Activated T-cell treated with anti-CD3 and anti-CD28 coated beads for 24 hours (primary cell): ENCODE measurements at places on chromosomes 2 and 18.

DNA sequence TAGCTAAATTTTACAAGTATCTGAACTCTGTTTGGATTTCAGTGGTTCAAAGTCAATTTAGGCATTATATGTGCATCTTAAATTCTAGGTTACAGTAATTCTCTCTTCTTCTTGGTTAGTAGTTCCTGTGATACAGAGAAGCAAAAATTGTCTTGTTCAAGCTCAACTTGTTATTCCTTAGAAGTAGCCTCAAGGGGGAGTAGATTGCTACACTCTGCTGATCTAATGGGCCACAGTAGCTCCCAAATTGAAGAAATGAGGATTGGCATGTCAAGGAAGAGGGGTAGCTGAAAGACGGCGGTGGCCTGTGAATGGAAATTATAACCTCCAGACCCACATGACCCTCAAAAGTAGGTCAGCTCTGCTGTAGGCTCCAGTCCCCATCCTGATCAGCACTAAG is 334.7 kb downstream of the HRH4 start:
- DNase-seq = no peak

GRCh38 chr2:121698318-121698930 is 38.3 kb downstream of the NIFK start:
- no peak for DNase-seq

DNA sequence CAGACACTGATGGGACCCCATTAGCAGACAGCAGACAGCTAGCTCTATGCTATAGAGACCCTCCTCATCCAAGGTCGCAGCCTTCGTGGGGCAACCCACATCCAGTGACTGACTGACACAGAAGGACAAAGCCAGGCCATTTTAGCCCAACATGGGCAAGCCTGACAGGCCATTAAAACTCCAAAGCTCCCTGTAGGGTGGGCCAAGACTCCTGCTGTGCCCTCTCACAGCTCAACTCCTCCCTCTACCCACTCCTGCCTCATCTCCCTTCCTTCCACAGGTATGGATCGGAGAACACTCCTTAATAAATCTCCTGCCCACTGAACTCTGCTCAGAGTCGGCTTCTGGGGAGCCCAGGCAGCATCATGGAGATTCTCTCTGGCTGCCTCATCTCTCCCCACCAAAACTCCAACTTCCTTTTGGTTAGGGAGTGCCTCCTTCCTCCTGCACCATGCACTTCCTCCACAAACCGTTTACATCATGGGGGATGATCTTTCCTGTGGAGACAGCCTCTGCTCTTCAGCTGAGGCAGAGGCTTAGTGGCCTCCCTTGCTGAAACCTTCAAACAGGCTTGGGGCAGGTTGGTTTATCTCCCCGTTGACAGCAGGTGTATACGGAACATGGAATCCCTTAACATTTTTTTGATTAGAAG is 86.5 kb downstream of the ACTR3 start:
- DNase-seq = no peak

DNA sequence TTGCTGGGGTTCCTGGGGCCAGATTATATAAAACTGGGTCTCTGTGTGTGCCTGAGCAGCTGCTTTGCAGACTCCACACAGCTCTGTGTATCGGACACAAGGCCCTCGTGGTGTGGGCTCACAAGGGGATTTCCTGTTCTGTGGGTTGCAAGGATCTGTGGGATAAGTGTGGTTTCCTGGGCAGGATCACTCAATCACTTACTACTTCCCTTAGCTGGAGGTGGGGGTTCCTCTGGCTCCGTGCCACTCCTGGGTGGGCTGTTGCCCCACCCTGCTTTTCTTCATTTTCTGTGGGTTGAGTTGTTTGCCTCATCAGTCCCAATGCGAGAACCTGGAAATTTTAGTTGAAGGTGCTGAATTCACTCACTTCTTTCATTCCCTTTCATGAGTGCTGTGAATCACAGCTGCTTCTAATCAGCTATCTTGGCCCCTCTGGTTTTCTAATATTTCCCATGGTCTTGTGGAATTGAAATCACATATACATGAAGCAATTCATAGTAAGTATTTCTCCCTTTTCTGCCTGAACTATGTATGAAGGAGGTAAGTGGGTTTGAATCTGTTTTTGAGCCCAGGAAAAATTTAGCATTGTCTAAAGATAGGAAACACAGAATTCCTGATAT is 196.3 kb downstream of the DCDC2C start:
- no peak for DNase-seq

GRCh38 chr2:50658883-50659282 is 373.0 kb downstream of the NRXN1 start:
- no peak for DNase-seq

DNA sequence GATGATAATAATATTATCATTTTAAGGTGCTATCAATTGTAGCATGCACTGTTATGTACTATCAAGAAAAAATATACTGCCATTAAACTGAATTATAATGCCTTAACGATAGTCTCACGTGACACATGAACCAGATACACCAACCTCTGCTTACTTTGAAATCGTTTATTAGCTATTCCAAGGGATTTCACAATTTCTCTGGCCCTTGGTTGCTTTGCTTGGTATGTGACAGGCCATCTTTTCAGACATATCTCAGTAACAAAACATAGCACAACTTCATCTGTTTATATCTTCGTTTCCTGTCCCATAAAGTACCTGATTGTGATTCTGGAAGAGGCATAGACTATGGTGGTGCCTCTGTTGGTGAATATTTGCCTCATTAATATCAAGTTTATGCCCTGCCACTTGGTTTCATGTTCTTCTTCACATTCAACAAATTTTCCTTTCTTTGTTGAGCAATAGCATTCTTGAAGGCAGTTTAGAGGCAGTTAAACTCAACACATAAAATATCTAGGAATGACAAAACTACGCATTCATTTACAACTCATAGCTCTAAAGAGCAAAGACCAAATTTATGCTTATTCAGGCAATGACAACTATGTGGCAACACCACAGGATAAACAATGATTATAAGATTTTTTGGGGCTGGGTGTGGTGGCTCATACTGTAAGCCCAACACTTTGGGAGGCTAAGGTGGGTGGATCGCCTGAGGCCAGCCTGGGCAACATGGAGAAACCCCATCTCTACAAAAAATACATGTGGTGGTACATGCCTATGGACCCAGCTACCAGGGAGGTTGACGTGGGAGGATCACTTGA is 84.3 kb downstream of the MCFD2 start:
- DNase-seq = no peak

GRCh38 chr18:54975598-54975997 is 16.3 kb upstream of the CCDC68 start:
- DNase-seq = no peak

DNA sequence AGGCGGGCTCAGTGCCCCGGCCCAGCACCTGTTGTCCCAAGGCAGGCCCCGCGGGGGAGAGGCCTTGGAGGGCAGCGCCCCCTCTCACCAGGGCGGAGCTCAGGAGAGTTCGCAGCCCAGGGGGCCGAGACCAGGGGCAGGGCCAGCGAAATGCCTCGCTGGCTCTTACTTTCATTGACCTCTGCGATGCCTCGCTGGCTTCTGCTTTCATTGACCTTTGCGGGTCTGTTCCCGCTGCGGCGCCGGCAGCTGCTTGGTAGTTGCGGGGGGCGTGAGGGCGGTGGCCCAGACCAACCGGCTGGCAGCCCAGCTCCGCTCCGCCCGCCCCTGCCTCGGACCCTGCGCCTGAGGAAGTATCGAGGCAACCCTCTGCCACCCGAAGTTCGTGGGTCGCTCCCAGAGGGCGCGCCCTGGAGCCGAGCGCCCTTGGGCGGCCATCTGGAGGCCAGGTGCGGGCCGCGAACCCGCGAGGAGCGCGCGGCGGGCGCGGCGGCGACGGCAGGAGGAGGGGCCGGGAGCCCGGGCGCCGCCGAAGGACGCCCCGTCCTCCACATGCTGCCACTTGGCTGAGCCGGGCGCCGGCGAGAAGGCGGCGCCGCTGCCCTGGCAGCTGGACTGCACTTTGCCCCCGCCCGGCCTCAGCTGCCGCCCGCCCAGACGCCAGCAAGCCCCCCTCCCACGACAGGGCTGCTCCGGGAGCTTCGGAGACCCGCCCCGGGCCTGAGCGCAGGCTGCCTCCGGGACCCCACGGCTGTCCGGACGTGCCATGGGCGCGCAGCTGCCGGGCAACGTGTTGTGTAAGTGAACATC is 118.0 kb upstream of the MSTN start:
- DNase-seq = no peak

DNA sequence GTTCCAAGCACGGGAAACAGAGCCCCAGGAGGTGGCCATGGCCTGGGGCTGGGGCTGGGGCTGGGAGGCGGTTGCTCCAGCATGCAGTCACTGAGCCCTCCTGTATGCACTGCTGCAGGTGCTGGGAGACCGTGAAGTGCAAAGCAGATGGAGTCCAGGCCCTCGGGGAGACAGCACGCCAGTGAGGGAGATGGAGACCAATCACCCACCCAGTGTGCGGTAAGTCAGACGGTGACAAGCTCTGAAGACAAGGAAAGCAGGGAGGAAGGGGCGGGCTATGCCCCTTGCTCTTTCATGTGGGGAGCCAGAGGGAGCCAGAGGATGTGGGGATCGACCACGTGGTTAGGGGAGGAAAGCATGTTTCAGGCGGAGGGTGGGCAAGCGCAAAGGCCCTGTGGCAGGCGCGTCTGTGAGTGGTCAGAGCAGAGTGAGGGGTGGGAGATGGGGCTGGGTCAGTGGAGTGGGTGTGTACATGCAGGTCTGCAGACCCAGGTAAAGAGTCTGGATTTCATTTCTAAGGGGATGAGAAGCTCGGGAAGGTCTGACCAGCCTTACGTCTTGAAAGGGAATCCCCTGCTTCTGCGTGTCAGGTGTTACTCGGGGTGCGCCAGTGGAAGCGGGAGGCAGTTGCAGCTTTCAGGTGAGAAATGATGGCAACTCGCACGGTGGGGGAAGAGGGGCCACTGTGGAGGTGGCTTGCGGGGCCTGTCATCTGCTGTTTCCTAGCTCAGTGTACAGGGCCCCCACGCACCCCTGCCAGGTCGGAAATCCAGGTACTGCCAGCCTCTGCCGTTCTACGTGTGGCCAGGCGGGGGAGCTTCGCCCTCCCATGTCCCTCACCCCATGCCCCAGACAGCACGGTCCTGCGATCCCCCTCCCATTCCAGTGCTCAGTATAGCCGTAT is 19.4 kb downstream of the RRM2 start:
- no peak for DNase-seq

- no peak for DNase-seq
Measured at GRCh38 chr18:48775372-48776155, 175.2 kb downstream of the SMAD7 start.

- DNase-seq = no peak
Measured at GRCh38 chr2:31014516-31014915, 123.7 kb downstream of the GALNT14 start.

DNA sequence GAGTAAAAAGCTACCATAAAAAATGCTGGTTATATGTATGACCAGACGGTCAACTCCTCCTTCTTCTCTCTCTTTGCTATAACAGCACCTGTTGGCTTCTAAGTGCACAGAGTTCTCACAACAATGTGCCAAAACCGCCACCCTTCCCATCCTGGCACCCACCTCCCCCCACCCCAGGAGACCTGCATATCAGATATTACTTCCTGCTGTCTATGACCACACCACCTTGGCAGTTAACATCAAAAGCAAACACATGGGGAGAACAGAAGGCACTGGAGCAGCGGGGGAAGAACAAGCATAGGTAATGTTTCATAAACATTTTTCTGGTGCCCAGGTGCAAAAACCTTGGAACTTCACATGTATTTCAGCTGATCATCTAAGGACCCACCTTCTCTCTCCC is 15.5 kb downstream of the SPRED2 start:
- DNase-seq = no peak

GRCh38 chr2:34570266-34570872 is 971.3 kb upstream of the FAM98A start:
- DNase-seq = no peak

DNA sequence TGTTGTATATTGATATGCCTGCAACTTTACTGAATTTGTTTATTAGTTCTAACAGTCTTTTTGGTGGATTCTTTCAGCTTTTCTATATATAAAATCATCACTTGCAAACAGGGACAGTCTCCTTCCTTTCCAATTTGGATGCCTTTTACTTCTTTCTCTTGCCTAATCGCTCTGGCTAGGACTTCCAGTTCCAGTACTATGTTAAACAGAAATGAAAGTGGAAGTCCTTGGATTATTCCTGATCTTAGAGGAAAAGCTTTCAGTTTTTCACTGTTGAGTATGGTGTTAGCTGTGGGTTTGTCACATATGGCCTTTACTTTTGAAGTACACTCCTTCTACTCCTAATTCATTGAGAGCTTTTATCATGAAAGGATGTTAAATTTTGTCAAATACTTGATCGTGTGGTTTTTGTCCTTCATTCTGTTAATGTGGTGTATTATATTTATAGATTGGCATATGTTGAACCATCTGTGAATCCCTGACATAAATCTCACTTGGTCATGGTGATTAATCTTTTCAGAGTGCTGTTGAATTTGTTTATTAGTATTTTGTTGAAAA is 52.9 kb downstream of the REL start:
- no peak for DNase-seq

GRCh38 chr2:35591886-35592285 is 763.7 kb upstream of the CRIM1 start:
- no peak for DNase-seq

DNA sequence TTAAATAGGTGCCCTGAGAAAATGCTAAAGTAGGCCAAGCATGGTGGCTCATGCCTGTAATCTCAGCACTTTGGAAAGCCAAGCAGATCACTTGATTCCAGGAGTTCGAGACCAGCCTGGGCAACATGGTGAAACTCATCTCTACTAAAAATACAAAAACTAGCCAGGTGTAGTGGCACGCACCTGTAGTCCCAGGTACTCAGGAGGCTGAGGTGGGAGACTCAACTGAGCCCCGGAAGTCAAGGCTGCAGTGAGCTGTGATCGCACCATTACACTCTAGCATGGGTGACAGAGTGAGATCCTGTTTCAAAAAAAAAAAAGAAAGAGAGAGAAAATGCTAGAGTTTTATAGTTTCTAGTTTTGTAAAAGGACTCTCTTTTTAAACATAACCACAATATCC is 12.0 kb downstream of the ANKRD44 start:
- DNase-seq = no peak

- DNase-seq = no peak
Measured at GRCh38 chr2:112691881-112692281, 28.9 kb upstream of the NT5DC4 start.

- DNase-seq = no peak
Measured at GRCh38 chr18:48024009-48024512, 93.6 kb upstream of the SMAD2 start.

DNA sequence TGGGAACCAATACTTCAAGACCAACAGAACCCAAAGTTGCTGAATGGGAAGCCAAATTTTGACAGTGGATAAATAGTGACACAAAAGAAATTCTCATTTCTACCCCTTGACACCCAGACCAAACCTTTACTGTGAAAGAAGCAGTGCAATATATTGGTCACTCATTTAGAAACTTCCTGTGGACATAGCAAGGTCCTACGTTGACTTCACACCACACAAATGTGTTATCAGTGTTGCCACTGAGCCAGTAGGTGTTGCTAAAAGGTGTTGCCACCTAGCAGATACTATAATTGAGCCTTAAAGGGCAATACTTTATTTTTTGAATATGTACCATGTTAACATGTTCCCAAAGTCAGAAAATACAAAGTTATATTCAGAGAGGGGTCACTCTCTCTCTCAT is 1008.9 kb upstream of the CDH2 start:
- DNase-seq = no peak

- DNase-seq = no peak
Measured at GRCh38 chr18:63138436-63139340, 180.9 kb downstream of the BCL2 start.

GRCh38 chr2:241893265-241893664 is 23.7 kb downstream of the RTP5 start:
- DNase-seq = no peak

GRCh38 chr2:37361216-37361815 is 16.9 kb downstream of the QPCT start:
- DNase-seq = no peak
